Astrocyte of the cerebellum (primary cell): ENCODE measurements at places on chromosomes 2 and 18.

GRCh38 chr2:152480821-152481399 lies 145.9 kb downstream of the FMNL2 start:
- no peak for DNase-seq

DNA sequence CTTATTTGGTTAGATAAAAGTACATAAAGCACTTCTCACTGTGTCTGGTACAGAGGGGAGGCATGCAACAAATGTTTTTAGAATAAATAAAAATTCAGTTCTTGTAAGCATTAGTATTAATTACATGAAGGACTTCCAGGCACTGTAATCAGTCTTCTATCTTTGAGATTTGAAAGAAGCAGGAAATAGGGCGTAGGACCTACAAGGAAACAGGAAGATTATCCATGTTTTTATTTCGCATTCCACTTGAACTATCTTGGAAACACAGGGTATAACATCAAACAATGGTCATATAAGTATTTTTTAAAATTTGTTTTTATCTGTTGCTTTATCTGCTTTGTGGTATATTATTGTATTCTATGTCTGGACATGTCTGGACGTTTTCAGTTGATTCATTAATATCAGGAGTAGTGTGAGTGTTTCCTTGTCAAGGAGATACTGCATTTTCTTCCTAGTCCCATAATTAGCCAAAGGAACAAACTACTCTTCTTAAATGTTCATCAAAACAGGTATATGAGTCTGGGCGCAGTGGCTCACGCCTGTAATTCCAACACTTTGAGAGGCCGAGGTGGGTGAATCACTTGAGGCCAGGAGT lies 32.5 kb downstream of the BMPR2 start:
- no peak for DNase-seq

GRCh38 chr2:10525573-10526265 lies 77.6 kb upstream of the ODC1 start:
- no peak for DNase-seq

GRCh38 chr2:18784245-18784644 lies 194.9 kb upstream of the NT5C1B start:
- no peak for DNase-seq

DNA sequence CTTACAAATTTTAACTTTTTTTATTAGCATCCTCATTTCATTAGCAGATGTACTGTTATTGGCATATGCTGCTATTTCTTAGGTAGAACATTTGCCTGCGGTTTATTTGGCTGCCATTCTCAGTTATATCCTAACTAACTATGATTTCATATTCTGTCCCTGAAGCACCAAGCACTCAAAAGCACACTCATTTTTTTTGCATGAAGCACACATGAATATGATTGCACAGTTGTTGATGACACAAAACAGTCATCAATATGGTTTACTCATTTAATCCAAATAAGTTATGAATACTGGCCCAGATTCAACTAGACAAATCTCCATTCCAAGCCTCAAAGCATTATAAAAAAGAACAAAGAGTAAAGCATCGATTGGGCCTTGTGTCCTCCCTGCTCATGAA lies 129.4 kb upstream of the CNTNAP5 start:
- no peak for DNase-seq
